IPS-NIHi11 (cell line): ENCODE measurements at places on chromosomes 6 and 20.
A peak's percentile ranks its signal among the peaks of the same experiment; 100 is the strongest.

DNA sequence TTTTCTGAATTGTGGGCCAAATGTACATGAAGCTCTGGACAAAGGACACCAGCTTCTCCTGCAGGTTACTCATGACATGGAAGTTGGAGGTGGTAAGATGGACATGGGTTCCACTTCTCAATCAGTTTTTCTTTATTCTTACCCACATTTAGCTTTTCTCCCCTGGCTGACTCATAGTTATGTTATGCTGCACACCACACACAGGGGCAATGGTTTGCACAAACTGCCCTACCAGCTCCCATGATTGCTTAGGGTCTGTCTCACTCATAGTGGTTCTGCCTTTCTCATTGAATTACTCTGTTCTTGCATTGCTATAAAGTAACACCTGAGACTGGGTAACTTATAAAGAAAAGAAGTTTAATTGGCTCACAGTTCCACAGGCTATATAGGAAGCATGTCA lies 4.5 kb upstream of the CD109 start:
- no peak for DNase-seq

DNA sequence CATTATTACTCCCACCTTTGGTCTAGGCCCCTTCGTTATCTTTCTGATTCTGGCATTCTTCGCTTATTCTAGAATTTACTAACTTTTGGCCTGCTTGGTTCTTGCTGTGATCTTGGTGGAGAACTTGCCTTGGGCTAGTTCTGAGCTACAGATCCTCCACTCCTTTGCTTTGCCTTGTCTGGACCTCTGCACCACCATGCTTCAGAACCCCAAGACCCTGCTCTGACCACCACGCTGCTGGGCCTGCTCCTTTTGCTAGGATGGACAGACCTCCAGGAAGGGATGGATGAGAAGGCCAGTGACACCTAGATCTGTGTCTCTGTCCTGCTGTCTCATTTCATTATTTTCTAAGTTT lies 30.4 kb upstream of the CCN2 start:
- no peak for DNase-seq

DNA sequence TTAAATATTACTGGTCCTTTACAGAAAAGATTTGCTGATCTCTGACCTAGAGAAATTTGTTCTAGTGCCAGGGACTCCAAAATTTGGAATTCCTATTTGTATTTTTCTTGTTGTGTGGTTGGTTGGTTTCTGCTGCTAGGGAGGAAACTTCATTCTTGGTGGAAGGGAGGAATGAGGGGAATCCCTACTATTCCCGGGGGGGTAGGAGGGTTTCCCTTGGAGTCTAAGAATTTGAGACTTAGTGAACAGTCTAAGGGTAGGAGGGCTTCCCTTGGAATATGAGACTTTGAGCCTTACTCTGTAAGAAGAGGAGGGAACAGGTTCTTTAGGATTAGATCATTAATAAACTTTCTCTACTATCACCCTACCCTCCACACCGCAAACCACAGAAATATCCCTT lies 67.1 kb upstream of the ADGRF1 start:
- no peak for DNase-seq

DNA sequence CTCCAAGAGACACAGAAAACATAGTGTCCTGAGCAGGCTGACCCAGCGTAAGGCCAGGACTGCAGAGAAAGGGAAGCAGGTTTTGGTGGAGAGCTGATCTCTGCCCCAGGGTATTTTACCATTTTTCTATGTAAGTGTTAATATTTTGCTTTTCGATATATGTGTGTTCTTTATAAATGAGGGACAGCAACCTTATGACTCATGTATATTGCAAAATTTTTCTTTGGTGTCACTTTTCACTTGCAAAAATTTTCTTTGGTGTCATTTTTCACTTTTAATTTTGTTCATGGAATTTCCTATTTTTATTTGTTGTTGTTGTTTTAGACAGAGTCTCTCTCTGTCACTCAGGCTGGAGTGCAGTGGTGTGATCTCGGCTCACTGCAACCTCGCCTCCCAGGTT lies 34.6 kb upstream of the PXDC1 start:
- DNase-seq, result no peak

- DNase-seq, result no peak
These were observed 90.3 kb downstream of the FYN start for GRCh38 chr6:111782887-111783466.

DNA sequence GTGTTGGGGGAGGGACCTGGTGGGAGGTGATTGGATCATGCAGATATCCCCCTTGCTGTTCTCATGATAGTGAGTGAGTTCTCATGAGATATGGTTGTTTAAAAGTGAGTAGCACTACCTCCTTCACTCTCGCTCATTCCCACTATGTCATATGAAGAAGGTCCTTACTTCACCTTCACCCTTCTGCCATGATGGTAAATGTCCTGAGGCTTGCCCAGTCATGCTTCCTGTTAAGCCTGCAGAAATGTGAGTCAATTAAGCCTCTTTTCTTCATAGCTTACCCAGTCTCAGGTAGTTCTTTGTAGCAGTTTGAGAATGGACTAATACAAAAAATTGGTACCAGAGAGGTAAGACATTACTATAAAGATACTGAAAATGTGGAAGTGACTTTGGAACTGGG lies 425.9 kb downstream of the HTR1B start:
- no peak for DNase-seq

- no peak for DNase-seq
These were observed 1.2 kb downstream of the MAS1L start for GRCh38 chr6:29486577-29486976.

GRCh38 chr6:15505463-15505918 lies 157.3 kb downstream of the DTNBP1 start:
- DNase-seq, result no peak

GRCh38 chr20:47150403-47151152 lies 205.9 kb downstream of the ZMYND8 start:
- DNase-seq, result peak; percentile 89

DNA sequence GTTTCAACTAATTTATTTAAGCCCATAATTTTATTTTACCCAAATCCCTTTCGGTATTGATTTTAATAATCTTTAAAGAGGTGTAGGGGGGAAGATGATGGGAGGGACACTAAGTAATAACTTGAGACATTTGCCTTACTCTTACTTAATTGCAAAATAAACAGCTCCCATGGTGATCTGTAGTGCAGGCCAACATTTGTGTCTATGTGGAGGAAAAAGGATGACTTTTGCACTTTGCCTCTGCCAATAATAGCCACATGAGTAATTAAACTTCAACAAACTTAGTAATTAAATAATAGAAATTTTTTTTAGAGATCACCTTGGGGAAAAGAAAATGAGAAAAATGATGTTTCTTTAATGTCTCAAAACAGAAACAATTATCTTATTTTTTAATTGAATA lies 29.9 kb upstream of the CD2AP start:
- no peak for DNase-seq

DNA sequence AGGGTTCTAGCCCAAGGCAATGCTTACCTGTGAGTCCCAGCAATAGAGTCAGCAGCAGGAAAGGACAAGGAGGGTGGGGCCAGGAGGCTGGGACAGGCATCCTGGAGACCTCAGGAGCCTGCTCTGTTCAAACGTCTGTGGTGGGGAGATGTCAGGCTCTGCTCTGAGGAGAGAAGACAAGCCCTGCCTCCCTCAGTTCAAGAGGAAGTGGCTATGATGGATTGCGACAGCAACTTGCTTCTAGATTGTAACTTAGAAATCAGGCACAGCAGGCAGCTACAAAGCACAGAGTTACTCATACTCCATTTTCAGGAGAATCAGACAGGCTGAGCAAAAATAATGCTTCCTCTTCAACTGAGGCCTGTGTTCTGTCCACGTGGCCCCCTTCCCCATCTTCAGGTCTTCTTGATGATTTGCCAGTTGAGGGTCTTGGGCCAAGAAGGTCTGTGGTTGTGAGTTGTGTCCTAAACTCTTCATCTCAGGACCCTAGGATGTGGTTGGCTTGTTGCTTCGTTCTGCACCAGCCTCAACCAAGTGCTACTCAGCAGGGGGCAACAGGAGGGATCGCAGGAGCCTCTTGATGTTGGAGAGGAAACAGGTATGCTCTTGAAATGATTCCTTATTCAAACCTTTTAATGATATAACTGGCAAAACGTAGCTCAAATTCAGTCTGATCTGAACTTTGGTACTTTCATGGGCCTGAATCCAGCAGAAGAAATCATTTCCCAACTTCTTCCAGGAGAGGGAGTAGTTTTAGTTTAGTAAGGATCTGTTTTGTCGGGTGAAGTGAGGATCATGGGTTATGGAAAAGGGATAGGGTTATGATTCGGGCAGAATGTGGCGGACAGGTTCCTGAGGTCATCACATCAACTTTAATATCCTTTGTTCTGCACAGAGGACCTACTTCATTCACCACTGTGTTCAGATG lies 31.0 kb downstream of the SIRPB1 start:
- no peak for DNase-seq

- no peak for DNase-seq
These were observed 30.5 kb downstream of the CDKAL1 start for GRCh38 chr6:20564777-20565176.

DNA sequence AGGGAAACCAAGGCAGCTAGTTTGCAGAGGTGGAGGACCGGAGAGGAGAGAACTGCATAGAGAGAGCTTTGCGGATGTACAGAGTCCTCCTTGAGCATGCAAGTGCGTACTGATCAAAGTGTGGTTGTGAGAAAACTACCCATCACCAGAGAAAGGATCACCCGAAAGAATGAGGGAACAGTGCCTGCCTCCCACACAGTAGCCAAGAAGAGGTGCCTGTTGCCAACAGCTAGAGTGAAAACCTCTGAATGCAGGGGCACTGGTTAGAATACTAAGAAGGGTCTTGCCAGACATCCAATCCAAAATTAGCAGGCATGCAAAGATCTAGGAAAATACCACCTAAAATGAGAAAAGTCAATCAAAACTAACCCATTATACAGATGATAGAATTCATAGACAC lies 166.6 kb upstream of the AKAP12 start:
- no peak for DNase-seq

DNA sequence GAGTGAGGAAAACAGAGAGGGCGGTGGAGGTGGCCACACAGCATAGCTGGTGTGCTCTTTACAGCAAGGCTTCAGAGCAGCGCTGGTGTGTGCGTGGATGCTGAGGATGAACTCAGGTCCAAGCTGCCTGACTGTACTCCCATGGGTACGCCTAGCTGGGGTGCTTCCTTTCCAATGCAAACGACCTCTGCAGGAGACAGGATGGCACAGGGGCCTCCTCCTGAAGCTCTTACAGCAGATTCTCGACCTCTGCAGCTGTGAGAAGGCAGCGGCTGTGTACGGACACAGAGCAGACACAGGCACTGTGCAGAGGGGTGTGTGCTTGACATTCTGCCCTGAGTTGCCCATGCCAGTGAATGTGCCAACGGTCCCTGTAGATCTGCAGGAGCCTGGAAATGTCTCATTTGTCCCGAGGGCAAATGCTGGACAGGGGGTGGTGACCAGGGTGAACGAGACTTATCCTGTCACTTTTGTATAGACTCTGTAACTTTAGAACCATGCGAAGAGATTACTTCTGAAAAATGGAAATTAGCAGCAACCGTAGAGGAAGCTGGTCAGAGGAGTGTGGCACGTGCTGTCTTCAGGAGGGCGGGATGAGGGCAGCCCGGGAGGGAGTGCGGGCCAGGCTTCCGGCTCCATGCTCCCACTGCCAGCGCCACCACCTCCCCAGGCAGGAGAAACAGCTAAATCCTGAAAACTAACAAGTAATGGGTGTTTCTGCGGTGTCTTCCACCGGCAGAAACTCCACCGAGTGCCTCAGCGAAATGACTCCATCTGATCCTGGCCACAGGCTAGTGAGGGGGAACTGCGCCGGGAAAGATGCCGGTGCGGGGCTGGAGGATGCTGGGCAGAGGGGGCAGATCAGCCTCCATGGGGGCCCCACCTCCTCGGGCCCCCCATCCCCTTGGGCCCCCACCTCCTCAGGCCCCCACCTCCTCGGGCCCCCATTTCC lies 120.9 kb upstream of the RPS6KA2 start:
- no peak for DNase-seq

GRCh38 chr20:16569246-16570153 lies 3.7 kb downstream of the KIF16B start:
- DNase-seq, result no peak

DNA sequence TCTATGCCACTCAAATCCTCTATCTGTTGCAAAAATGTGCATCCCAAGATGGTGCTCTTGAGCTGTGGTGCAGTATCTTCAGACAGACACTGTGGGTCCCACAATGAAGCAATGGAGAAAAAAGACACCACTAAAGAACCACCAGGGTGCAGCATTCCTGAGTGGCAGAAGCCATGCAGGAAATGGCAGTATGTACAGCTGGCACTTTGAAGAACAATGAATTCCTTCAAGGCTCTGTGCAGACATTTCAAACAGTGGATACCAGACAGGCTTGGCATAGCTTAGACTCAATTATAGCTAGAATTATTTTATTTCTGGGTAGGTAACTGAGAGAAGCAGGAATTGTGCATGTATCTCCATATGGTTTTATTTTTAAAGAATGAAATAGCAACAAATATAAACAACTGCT lies 24.0 kb upstream of the HDAC2 start:
- DNase-seq, result peak; percentile 67

GRCh38 chr6:28351087-28351486 lies 1.3 kb downstream of the ZKSCAN3 start:
- no peak for DNase-seq

GRCh38 chr20:25360631-25361286 lies 29.9 kb downstream of the ABHD12 start:
- peak; percentile 33 for DNase-seq

DNA sequence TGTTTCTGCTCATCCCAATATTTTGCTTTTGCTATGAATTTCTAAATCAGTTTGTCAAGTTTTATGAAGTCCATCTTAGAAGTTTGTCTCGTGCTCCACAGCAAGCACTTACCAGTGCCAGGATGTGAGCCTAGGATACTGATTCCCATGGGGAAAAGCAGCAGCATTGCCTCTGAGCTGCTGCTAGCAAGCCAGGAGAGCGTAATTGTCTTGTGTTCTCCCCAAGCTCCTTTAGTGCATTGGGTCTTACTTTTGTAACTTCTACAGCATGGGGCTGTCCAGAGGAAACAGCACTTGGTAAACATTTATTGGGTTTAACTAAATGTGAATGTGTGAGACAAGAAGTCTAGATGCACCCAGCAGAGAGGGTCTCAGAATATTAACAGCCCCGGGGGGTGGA lies 76.1 kb downstream of the RNF182 start:
- no peak for DNase-seq
